Bronchus fibroblast of lung (primary cell): ENCODE measurements at places on chromosomes 1 and 21. TPM values are rescaled to one million over a fixed set of nuclear protein-coding genes. Genes with fewer than 3 reads are reported as not detected.

OR2G6 gene
- not detected in 2 replicates for total RNA-seq

PLA2G2D gene
- not detected in 2 replicates for total RNA-seq

HLX gene
- total RNA-seq, result 8.9 and 10.6 TPM in 2 replicates

C4BPA gene
- total RNA-seq, result not detected in 2 replicates

KIF21B gene
- 3.0 and 3.3 TPM in 2 replicates for total RNA-seq

ANGPTL3 gene
- not detected in 2 replicates for total RNA-seq

TRABD2B gene
- total RNA-seq, result not detected in 2 replicates

DCDC2B gene
- total RNA-seq, result not detected in 2 replicates

SLC19A2 gene
- total RNA-seq, result 8.2 and 8.7 TPM in 2 replicates

PCAT6 gene
- total RNA-seq, result 0.50 and 0.89 TPM in 2 replicates

OR2T11 gene
- not detected in 2 replicates for total RNA-seq

CHIT1 gene
- total RNA-seq, result not detected in 2 replicates

SPATA1 gene
- total RNA-seq, result not detected in 2 replicates

LYST gene
- 1.0 and 1.5 TPM in 2 replicates for total RNA-seq
